ENCODE measurements at places on chromosomes 5 and 9. TPM values are rescaled to one million over a fixed set of nuclear protein-coding genes. Genes with fewer than 3 reads are reported as not detected.

Gene C9orf40
- total RNA-seq, result 18.1 TPM

Gene SH3RF2
- 1.2 TPM for total RNA-seq

Gene DOCK2
- total RNA-seq, result 6.1 TPM

Gene CATSPER3
- total RNA-seq, result 0.11 TPM

Gene HCN1
- total RNA-seq, result 0.06 TPM

Gene PCDHGA10
- total RNA-seq, result 21.4 TPM

Gene IFNA2
- not detected for total RNA-seq

Gene MUSK
- 71.1 TPM for total RNA-seq

DNA sequence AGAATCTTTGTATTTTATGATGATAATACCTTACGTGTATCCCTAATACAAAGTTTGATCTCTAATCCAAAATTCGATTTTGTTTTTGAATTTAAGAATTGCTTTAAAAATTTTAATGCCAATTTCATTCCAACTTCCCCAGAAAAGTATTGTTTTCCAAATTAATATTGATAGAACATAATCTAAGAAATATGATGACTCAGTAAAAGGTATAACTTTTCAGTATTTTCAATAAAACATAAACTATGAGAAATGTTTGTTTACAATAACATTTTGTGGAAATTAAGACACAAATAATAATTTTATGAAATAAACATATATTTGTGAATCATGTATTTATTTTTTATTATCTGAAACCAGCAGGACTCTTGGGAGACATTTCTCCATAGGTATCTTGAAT lies 931.6 kb downstream of the EFNA5 start:
- DNase-seq, result no peak

DNA sequence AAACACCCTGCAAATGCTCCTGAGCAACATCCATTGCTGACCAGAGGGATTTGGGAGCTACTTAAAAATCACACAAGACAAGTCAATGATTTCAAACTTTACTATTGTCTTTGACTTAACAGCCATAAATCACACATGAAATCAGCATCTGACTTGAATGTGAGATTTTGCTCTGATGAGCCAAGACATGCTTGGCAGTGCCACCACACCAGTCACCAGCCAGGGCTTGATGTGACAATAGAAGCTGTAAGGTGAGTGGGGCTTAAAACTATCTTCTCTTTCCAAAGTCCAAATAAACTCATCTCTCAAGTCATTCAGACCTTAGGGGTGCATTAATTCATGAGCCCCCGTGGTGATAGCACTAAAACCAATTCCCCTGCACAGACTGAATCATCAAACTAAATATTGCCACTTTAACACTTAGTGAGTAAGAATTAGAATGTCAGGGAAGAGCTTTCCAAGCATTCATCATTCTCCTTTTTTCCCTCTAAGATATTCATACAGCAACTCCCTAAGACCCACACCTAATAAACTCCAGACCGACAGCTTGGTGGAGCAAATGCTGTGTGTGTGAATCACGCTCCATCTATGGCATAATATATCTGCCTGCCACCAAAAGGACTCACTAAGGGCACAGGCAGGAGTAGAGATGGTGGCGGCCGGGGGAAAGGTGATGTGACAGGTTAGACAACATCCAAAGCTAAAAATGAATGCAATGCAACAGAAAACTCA lies 119.4 kb downstream of the SPOCK1 start:
- DNase-seq, result no peak

DNA sequence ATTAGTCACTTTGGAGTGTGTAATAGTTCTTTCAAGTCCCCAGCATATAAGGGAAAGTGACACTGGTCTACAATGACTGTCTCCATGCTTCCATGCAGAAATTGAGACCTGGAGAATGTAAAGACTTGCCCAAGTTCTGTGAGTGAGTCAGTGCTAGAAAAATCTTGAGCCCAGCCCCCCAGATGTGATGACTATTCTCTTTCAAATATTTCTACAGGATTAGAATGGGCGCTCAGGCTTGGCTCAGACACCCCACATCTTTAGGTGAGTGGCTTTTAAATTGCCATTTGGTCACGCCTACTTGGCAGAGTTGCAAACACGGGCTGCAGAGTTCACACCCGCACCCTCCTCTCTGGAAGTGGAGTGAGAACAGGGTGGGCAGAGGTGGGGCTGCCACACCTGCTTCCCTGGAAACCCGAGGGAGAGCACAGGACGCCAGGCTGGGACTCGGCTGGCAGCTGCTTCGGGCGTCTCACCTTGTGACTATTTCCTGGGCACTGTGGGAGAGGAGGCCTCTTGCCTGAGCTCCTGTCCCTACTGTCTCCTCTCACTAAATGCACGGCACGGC lies 37.6 kb downstream of the ROPN1L start:
- DNase-seq, result peak; percentile 73

DNA sequence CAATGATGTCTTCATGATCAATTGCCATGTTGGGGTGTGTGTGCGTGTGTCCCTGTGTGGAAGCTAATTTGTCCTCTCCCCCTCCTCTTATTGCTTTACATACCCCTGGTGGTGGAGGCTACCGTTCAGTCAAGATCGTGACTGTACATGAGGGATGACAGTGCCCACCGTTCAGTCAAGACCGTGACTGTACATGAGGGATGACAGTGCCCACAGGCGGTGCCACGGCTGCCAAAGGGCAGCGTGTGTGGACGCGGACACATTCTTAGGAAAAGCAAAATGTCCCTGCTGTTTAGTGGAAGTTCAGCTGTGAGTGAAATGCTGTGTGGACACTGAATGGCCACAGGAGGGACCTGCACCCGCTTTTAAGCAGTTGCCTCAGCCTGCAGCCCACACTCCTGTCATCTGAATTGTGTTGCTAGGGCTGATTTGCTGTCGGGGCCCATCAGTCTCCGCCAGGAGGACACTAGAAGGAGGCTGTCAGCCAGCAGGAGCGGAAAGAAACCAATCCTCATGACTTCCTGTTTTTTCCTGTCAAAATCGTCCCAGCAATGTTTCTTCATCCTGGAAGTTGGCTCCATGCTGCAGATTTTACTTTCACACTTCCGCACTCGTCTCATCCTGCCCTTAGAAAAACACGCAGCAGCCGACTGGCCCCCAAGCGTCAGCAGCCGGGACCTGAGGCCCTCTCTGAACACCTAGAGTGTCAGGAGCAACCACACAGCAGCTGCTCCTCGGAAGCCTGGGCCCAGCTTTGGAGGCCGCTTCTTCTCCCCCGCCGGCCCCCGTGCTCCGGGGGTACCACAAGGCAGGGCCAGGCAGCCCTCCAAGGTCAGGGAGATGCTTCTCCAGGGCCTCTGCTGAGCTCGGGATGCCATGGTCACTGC lies 9.1 kb downstream of the OR2V1 start:
- no peak for DNase-seq

DNA sequence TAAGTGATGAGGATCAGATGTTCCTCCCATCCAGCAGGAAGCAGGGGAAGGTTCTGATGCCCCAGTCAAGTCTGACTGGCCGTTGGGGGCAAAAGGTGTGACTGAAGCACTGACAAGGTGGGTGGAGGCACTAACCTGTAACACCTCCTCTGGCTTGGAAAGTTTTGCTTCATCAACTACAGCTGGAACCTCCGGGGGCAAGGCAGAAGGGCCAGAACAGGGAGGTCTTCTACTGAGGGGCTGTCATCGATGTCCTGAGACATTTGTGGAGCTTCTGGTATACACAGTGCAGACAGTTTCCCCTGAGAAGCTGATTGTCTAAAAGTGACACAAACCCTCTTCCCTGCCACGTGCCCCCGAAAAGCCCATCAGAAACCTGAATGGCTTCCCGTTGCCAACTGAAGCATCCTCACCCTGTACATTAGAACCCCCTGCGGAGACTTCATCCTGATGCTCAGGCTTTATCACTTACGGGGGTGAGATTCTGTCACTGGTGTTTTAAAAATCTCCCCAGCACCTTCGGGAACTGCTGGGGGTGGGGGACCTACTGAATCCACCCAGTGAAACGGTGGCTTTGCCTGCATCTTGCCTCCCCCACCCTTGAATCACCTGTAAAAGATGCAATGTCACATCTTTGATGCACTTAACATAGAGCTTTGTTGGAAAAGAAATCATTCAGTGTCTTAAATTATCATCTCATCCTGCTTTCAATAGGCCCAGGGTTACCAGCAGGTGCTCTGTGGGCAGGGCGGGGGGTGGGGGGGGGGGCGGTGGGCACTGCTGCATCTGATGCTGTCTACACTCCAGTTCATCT lies 24.6 kb downstream of the TRAF1 start:
- no peak for DNase-seq

DNA sequence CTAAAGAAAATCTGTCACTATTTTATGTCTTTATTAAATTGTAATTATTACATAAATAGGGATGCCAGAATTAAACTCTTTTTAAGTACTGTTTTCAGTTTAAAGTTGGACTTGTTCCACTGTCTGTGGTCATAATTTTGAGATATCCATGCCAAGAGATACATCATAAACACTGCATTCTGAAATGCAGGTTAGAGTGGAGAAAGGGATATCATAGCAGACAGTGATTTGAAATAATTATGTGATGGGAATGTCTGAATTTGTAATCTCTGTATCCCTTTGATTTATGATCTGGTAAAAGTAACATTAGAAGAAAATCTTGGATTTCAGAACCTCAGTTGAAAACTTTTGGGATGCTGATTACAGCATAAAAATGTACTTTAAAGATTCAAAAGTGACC lies 222.1 kb downstream of the GOLPH3 start:
- no peak for DNase-seq

GRCh38 chr5:174311531-174312269 lies 266.2 kb downstream of the NSG2 start:
- DNase-seq, result peak; percentile 23

DNA sequence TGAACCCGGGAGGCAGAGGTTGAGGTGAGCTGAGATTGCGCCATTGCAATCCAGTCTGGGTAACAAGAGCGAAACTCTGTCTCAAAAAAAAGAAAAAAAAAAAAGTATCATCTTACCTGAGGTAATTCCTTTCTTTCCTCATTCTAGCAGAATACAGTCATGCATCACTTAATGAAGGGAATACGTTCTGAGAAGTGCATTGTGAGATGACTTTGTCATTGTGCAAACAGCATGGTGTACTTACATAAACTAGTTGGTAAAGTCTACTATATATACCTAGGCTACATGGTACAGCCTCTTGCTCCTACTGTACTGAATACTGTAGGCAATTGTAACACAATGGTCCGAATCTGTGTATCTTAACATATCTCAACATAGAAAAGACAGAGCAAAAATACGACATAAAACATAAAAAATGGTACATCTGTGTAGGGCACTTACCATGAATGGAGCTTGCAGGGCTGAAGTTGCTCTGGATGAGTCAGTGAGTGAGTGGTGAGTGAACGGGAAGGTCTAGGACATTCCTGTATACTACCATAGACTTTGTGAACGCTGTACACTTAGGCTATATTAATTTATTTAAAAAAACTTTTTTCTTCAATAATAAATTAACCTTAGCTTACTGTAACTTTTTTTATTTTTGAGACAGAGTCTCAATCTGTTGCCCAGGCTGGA lies 100.4 kb downstream of the GLDC start:
- DNase-seq, result no peak

- peak; percentile 81 for DNase-seq
These were observed 1040.3 kb downstream of the TLE1 start for GRCh38 chr9:80649001-80649420.

- DNase-seq, result no peak
These were observed 9.4 kb downstream of the DOCK8 start for GRCh38 chr9:224026-224425.

DNA sequence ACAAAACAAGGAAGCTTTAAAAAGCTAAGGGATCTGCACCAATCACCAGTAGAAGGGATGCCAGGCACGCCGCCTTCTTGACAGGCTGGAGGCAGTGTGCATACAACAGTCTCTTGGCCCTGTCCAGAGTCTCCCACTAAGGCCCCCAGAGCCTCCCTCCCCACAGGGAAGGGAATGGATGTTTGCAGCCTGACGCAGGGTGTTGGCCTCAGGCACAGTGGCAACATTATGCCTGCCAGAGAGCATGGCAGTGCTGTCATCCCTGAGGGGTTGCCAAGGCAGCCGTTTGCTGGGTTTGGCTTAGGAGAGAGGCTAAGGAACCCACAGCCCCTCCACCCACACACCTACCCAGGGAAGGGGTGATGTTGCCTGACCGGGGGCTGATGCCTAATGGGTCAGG lies 4.8 kb downstream of the HBEGF start:
- DNase-seq, result no peak

- DNase-seq, result no peak
These were observed 43.0 kb downstream of the NUDT12 start for GRCh38 chr5:103519550-103519949.

DNA sequence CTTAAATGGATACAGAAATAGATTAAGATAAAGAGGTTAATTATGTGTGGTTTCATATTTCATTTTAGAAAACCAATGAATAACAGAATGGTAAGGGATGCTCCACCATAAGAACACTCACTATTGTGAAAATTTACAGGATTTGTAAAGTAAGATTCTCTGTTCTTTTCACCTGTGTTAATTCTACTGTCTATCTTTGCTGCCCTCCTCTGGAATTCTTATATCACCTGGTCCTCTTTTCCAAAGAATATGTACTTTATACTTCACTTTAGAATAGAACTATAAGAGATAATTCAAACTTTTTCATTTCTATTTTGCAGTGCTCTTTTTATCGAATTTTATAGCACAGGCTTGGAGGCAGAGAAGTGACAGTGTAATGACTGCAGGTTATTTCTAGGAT lies 213.4 kb downstream of the LURAP1L start:
- no peak for DNase-seq

DNA sequence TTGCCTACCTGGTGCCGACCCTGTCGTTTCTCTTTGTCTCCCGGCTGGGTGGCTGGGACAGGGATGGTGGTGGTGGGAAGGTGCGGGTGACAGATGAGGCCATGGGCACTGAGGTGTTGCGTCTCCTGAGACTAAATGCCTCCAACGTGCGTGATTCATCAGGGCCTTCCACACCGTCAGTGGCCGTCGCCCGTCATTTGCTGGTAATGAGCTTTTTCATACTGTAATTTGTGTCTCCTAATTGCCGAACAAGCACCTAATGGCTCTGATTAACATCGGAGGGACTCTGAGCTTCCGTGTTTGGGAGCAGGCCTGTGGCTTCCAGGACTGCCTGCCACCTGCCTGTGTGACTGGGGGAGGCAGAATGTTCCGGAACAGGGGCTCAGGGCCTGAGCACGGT lies 35.2 kb downstream of the RXRA start:
- no peak for DNase-seq

DNA sequence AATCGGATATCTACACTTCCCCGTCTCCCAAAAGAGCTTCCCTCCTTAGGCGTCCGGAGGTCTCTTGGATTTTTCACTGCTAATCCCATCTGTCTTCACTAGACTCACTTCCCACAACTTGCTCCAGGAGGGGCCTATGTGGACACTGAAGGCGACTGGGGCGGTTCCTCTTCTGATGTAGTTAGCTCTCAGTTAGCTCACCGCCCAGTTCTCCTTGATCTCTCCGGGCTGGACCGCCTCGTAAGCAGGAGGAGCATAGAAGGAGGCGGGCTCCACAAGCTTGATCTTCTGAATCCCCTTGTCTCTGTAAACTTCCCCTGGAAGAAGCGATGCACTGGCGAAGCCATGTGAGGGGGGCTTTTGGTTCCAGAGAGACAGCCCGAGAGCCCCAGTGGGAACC lies 112.0 kb upstream of the SELENOP start:
- no peak for DNase-seq

GRCh38 chr5:150279330-150280020 lies 10.1 kb downstream of the CAMK2A start:
- no peak for DNase-seq

All from LHCN-M2 (cell line).